ENCODE measurements at places on chromosomes 2 and 18. TPM values are rescaled to one million over a fixed set of nuclear protein-coding genes. Genes with fewer than 3 reads are reported as not detected.

GRCh38 chr2:105396254-105397024 is 2.4 kb downstream of the FHL2 start:
- H3K27me3 ChIP-seq = peaks cover 18% of the 10 kb centered on the region
- DNase-seq = no peak
- H3K4me1 ChIP-seq = peaks cover 10% of the 10 kb centered on the region
- no peaks in the 10 kb centered on the region for H3K36me3 ChIP-seq
- H3K27ac ChIP-seq = no peak overlapping the region
- H3K4me3 ChIP-seq = no peak overlapping the region

- no peaks in the 10 kb centered on the region for H3K36me3 ChIP-seq
- no peak overlapping the region for H3K27ac ChIP-seq
- DNase-seq = no peak
- no peak overlapping the region for H3K4me3 ChIP-seq
- H3K4me1 ChIP-seq = peaks cover 11% of the 10 kb centered on the region
These were observed 360.1 kb downstream of the LPIN1 start for GRCh38 chr2:12106440-12107080.

GRCh38 chr2:66445925-66446871 is 11.3 kb downstream of the MEIS1 start:
- H3K4me3 ChIP-seq = no peak overlapping the region
- H3K4me1 ChIP-seq = no peaks in the 10 kb centered on the region
- H3K27ac ChIP-seq = no peak overlapping the region
- no peaks in the 10 kb centered on the region for H3K36me3 ChIP-seq

DNA sequence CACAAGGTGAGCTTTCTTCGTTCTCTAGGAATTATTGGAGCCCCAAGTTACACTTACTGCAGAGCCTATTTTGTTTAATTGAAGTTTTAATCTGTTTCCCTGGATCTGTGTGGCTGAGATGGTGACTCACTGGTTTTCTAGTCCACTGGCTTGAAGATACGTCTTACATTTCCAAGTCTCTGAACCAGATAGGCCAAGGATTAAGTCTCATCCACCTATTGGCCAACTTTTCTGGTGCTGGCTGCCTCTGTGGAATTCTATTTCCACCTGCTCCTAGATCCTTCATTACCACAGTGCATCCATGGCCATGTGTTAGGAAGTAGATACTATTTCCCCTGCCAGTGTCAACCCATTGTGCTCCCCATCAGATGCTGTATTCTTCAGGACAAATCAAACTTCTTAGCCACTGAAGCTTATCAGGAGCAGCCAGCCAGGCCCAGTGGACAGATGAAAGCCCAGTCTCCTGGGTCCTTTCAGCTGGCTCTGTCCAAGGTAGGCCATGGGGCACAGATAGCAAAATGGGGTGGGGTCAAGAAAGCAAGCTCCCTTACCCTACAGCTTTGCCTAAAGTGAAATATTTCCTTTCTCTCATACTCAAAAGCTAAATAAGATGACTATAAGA is 198.8 kb upstream of the TCF4 start:
- H3K27ac ChIP-seq = no peak overlapping the region
- no peak overlapping the region for H3K4me3 ChIP-seq
- no peaks in the 10 kb centered on the region for H3K36me3 ChIP-seq
- H3K4me1 ChIP-seq = peaks cover 4% of the 10 kb centered on the region

The ABCA12 gene
- not detected for total RNA-seq

DNA sequence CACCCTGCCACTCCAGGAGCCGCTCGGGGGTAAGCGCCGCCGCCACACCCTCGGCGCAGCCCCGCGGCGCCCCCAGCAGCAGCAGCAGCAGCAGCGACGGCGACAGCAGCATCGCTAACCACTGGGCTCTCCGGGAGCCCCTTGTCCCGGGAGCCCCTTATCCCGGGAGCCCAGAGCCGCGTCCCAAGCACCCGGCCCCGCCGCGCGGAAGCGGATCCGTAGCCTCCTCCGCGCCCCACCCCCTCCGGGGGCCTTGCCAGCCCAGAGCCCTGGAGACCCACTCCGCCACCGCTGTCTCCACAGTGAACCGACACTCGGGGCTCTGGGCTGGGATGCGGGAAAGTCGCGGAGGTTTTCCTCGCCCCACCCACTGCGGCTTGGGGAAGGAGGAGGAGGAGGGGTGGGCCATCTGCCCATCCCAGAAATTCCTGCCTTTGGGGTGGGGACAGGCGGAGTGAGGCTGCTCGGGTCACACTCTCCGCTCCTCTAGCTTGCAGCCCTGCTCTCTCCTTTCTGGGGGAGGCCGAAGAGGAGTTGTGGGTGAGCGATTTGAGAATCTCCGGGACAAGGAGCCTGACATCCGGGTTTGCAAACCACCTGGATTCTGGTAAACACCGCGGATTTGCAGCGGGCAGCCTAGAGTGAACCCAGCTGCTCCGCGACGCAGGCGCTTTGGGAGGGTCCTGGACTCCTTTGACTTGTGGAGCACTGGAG is at the start of gene PLA2R1:
Gene PLA2R1 (minus strand): TSS at position 324 of the 714 bp plus-strand sequence. CDS start 212 bp downstream, at position 112.
- no peak within 1 kb of the TSS for H3K4me3 ChIP-seq
- H3K27ac ChIP-seq = no peak within 1 kb of the TSS
- peaks cover 50% of the 10 kb centered on the region for H3K27me3 ChIP-seq
- DNase-seq = no peak
- no peaks in the 10 kb centered on the region for H3K36me3 ChIP-seq
- H3K4me1 ChIP-seq = peaks cover 2% of the 10 kb centered on the region

The STK11IP gene
- 38.1 TPM for total RNA-seq
